ENCODE measurements at places on chromosomes 6 and 20.

- DNase-seq, result peak; percentile 82
These were observed 48.0 kb upstream of the DST start for GRCh38 chr6:56690519-56691285.

- peak; percentile 71 for DNase-seq
These were observed 36.3 kb upstream of the CLIC5 start for GRCh38 chr6:46051962-46052361.

GRCh38 chr20:61569825-61570224 lies 317.8 kb downstream of the CDH4 start:
- no peak for DNase-seq

GRCh38 chr20:1894471-1894950 lies 696 bp upstream of the SIRPA start:
- peak; percentile 61 for DNase-seq

- peak; percentile 83 for DNase-seq
These were observed 98.5 kb downstream of the HIVEP2 start for GRCh38 chr6:142846459-142846831.

DNA sequence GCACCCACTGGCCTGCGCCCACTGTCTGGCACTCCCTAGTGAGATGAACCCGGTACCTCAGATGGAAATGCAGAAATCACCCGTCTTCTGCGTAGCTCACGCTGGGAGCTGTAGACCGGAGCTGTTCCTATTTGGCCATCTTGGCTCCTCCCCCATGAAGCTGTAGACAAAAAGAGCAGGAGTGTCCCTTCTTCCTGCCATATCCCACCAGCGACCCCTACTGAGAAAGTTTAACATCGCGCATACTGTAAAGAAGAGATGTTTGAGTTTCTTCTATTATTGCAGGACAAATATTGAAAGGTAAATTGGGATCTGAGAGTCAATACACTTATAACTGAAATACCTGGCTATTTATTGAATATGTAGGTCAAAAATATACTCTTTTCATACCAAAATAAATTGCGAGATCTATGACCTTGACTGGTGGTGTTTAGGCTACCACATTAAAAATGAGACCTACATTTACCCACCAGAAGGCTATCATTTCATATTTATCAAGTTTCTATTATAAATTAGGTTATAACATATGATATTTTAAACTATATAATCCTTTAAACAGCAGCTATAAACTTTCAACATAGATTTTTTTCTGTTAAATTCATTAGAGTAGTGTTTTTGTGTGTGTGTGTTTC lies 586.3 kb downstream of the HTR1B start:
- peak; percentile 65 for DNase-seq

DNA sequence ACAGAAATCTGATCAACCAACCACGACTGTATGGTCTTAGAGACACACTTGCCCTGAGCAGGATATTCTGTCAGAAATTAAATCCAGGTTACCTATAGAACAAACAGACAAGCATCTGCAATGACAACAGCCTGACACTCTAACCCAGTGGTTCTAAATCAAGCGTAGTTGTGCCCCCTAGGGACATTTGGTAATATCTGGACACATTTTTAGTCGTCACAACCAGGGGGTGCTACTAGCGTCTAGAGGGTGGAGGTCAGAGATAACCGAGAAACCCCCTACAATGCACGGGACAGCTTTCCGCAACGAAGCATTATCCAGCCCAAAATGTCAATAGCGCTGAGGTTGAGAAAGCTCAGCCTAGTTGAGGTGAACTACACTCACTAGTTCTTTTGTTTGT lies 32.3 kb downstream of the ID4 start:
- no peak for DNase-seq

- no peak for DNase-seq
These were observed 122.2 kb upstream of the TNFAIP3 start for GRCh38 chr6:137744877-137745276.

DNA sequence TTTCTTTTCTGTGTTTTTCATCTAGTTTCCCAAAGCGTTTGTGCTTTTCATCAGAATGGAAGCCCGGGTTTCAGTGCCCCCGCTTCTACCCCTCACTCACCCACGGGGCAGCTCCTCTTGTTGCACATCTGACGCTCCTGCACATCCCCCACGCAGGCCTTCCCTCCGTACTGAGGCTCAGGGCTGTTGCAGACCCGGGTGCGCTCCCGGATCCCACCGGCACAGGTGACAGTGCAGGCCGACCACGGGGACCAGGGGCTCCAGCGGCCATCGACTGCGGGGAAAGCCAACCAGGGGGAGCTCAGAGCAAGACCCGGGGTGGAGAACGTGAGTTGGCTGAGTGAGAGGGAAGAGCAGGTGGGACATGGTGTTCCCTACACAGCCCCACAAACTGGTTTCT lies 19.0 kb downstream of the THBS2 start:
- no peak for DNase-seq

DNA sequence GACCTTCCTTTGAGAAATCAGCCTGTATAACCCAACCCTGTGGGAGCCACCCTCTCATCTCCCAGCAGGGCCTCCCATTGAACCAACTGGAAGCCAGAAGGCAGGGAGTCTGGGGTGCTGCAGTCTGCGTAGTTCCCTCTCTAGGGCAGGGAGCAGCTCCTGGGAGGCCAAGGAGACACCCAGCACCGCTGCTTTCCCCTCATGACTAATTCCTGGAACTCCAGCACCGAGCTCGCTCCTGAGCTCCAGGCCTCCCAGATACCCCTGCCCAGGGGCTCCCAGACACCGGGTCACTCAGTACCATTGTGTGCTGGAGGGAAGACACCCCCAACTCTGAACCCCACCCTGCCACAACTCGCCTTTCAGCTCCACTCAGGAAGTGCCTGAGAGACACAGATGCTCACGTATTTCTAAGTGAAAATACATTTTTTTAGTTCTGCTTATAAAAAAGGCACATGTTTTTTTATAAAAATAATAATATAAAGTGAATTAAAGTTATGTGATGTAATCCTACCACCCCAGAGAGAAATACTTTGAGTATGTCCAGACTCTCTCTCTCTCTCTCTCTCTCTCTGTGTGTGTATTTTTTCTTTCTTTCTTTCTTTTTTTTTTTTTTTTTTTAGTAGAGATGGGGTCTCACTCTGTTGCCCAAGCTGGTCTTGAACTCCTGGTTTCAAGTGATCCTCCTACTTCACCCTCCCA lies 17.5 kb downstream of the PIM1 start:
- no peak for DNase-seq

DNA sequence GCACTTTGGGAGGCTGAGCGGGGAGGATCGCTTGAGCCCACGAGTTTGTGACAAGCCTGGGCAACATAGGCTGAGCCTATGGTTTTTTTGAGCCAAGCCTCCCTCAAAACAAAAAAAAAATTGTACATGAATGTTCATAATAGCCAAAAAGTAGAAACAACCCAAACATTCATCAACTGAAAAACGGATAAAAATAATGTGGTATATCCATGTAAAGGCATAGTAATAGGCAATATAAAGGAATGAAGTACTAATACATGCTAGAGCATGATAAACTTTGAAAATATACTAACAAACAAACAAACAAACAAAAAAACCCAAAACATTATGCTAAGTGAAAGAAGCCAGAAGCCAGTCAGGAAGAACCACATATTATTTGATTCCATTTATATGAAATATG lies 35.3 kb downstream of the KIAA0319 start:
- DNase-seq, result no peak

- DNase-seq, result peak; percentile 49
These were observed 4.9 kb upstream of the FKBP1A start for GRCh38 chr20:1397710-1398109.

DNA sequence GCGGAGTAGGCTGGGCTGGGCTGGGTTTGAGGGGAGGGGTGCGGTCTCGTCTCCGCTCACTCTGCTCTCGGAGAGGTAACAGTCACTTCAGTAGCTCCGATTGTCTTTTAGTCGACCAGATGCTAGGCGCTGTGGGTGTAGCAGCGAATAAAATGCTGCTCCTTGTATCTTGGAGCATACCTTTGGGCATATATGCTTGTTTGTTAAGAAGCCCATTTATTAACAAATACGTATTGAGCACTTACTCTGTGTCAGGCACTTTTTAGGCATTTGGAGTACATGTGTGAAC lies 545 bp downstream of the ACTR5 start:
- DNase-seq, result no peak

- no peak for DNase-seq
These were observed 58.8 kb upstream of the CD83 start for GRCh38 chr6:14058735-14059134.

DNA sequence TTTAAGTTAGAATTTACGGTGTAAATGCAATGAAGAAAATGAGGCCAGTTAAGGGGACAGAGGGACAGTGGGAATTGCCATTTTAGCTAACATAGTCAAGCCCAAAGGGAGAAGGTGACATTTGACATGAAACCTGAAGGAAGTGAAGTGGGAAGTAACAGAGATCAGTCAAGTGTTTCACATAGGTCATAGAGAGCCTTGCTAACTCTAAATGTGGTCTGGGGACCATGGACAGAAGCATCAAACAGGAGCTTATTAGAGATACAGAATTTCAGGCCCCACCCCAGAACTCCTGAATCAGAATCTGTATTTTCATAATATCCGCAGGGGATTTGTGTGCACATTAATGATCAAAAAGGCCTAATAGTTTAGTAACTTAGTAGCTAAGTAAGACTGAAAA lies 393.7 kb downstream of the FRK start:
- DNase-seq, result no peak

GRCh38 chr6:55100686-55101085 lies 73.6 kb upstream of the HCRTR2 start:
- no peak for DNase-seq

DNA sequence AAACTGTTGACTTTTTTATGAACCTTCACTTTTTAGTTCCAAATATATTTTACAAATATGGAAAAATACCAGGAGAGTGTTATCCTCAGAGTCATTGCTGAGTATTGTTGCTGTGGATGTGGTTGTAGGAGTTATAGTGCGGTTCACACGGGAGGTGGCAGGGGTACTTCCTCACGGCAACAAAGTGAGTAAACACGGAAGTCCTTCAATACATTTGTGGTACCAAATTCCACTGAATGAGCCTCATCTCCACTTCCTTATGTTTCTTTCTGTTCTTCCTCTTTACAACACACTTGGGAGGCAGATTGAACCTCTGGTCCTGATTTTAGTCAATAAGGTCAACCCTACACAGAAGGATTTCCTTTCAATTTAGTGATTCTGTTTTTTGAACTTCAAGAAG lies 371.8 kb downstream of the BTBD3 start:
- DNase-seq, result no peak

GRCh38 chr6:158371261-158371660 lies 59.0 kb downstream of the TULP4 start:
- no peak for DNase-seq
